ENCODE measurements at places on chromosomes 2 and 18.

DNA sequence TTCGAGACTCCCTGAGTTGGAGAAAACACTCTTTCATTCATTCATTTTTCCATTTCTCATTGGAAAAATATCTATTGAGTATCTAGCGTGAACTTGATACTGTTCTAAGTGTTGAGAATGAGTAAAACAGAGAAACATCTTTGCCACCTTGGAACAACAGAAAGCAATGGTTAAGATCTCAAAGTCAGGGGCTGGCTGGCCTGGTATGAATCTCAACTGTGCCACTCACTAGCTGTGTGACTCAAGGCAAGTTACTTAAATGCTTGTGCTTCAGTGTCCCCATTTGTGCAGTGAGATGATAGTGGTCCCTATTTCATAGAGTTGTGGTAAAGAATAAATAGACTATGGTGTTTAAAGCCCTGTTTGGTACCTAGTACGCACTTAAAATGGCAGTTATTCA, 415.2 kb downstream of the NBAS start:
- DNase-seq, result no peak

- no peak for DNase-seq
Observed at GRCh38 chr2:45688479-45689298, 37.2 kb downstream of the PRKCE start.

DNA sequence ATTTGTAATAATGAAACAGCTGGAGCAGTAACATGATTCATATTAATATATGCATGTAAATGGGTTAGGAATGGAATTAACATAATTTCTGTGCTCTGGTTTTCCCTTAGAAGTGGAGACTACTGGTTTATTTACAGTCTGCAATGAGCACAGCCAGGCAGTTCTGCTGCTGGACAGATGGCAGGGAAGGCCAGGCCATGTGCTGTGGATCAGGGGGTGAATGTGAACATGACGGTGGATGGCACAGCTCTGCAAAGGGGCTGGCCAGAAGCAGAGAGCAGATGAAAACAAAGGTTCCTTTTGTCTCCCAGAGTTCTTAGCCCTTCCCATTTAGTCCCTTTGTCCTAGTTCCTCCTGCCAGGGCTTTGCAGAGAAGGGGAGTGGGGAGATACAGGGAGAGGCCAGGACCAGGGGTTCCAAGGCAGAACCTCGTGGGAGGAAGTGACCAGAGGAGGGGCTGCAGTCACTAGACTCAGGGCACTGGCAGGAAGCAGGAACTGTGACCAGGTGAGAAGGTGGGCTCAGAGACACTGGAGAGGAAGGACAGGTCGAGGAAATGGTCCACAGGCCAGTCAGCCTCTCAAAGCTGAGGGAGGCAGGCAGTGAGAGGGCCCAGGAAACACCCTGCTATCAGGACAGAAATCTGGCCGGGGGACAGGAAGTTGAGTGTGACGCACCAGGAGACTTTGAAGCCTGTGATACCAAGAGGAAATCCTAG, 112.9 kb upstream of the ATP8B1 start:
- peak; percentile 29 for DNase-seq

DNA sequence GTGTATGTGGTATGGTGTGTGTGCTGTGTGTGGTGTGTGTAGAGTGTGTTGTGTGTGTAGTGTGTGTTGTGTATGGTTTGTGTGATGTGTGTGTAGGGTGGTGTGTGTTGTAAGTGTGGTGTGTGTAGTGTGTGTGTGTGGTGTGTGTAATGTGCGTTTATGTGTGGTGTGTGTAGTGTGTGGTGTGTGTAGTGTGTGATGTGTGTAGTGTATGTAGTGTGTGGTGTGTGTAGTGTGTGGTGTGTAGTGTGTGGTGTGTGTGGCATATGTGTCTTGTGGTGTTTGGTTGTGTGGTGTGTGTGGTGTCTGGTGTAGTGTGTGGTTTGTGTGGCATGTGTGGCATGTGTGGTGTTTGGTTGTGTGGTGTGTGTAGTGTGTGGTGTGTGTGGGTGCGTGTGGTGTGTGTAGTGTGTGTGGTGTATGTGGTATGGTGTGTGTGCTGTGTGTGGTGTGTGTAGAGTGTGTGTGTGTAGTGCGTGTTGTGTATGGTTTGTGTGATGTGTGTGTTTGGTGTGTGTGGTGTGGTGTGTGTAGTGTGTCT, 4.0 kb upstream of the RTP5 start:
- DNase-seq, result no peak

DNA sequence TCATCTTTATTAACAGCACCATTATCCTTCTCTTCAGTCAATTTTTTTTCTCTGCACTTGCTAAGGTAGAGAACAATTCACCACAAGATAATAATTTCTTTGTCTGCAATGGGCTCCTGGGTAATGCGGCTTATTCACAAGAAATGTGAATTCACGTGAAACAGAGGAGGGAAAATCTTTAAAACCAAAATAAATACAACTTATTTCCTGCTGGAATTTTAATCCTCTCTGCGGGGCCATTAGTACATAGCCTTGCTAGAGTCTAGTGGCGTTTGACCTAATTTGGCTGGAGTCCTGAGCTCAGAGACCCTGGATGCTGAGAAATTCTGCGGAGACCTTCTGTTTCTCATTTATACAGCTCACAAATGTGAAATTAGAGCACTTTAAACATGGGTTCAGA, 319.3 kb upstream of the MMADHC start:
- no peak for DNase-seq

- DNase-seq, result no peak
Observed at GRCh38 chr2:156539086-156539860, 103.1 kb downstream of the GPD2 start.

DNA sequence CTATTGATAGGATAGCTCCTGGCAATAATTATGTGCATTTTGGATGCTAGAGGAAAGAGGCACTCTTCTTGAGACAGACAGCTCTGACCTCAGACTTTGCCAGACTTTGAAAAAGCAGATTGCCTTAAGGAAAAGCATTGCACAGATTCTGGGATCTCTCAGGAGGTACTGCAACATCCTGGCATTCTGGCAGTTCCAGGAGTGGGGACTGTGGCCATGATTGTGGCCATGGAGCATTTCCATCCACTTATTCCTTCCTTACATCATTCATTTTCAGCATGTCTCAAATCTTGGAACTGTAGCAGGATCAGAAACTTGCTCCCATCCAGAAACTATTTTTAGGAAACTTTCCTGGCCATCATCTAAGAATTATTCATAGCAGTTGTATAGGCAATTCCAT, 144.9 kb upstream of the FOSL2 start:
- DNase-seq, result no peak

DNA sequence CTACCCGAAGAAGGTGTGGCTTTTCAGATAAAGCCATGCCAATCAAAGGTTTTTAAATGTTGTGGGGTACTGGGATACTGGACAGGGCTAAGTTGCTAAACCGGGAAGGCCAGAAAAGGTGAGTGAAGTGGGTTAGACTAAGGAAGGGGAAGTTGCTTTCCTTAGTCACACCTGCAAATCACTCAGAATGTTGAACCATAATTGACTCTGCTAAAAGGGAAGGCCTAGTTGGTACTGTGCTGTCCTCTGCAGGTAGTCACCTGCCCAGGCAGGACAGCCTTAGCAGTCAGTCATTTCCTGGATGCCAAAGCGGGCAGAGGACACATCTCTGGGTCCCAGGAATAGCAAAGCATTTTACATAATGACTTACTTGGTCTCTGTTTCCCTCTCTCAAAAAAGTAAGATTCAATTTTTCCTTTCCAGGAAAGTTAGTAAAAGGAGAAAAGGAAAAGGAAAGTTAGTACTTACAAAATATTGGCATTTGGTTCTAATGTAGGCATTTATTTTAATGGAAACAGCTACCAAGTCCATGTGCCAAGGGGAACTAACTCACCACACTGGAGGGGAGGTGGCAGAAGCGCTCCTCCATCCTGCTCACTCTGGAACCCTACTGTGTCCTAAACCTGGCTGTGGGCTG, 60.3 kb downstream of the RFTN2 start:
- no peak for DNase-seq

- DNase-seq, result no peak
Observed at GRCh38 chr2:157748371-157749142, 119.9 kb upstream of the ACVR1C start.

- no peak for DNase-seq
Observed at GRCh38 chr2:232454630-232455029, 1.3 kb upstream of the ALPI start.

- no peak for DNase-seq
Observed at GRCh38 chr2:74755386-74755785, 78.5 kb upstream of the HK2 start.

- peak; percentile 49 for DNase-seq
Observed at GRCh38 chr18:13471971-13472628, 253.5 kb downstream of the LDLRAD4 start.

- no peak for DNase-seq
Observed at GRCh38 chr2:145157741-145158591, 638.0 kb upstream of the ZEB2 start.

GRCh38 chr2:207224381-207224780, 58.6 kb upstream of the KLF7 start:
- no peak for DNase-seq

- no peak for DNase-seq
Observed at GRCh38 chr2:182426082-182426917, 536 bp downstream of the PDE1A start.

GRCh38 chr2:177332026-177332991, 60.3 kb upstream of the AGPS start:
- no peak for DNase-seq

DNA sequence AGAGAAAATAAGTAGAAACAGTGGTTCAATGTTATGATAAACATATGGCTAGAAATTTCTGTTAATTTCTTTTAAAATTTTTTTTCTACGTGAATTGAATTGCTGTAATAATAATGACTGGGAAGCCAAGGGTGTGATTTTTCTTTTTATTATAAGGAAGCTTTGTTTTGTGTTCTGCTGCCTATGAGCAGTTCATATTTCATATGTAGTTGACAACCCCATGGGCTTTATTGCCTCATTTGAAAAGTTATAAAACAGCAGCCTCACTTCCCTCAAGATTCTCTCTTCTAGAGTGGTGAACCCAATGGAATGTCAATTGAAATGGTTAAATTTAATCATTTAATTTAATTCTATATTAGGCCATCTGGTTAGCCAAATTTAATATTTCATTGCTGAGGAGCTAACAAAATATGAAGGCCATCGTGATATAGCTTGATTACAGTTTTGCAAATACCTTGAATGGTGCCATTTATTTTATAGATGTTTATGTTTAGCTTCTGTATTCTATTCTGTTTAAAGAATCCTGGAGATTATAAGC, 72.6 kb upstream of the DOCK10 start:
- no peak for DNase-seq

- DNase-seq, result no peak
Observed at GRCh38 chr2:201847481-201847880, 41.1 kb downstream of the CDK15 start.

DNA sequence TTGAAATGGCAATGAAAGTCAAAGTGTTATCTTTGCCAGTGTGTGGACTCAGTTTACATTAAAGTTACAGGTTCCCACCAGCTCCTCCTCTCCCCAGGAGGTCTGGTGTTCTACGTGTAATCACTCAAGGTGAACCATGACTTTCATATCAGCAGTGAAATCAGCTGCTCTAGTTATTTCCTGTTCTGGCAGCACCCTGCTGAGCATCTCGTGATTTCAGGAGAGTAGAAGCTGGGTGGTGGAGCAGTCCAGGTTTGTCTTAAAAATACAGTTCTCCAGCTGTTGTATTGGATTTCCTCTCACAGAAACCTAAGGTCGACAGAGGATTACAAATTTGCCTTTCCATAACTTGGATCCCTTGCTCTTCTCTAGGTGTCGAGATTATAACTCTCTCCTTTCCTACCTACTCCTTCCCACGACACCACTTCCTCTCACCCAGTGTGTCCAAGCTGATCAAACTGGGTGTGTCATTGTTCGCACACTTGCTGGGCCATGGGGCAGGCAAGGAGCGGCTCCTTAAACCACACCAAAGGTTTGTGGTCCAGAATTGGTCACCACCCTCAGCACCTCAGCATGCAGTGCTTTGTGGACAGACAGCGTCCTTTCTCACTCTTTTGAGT, 13.0 kb upstream of the ARHGAP25 start:
- DNase-seq, result no peak

GRCh38 chr2:112714836-112715631, 5.8 kb upstream of the NT5DC4 start:
- no peak for DNase-seq

DNA sequence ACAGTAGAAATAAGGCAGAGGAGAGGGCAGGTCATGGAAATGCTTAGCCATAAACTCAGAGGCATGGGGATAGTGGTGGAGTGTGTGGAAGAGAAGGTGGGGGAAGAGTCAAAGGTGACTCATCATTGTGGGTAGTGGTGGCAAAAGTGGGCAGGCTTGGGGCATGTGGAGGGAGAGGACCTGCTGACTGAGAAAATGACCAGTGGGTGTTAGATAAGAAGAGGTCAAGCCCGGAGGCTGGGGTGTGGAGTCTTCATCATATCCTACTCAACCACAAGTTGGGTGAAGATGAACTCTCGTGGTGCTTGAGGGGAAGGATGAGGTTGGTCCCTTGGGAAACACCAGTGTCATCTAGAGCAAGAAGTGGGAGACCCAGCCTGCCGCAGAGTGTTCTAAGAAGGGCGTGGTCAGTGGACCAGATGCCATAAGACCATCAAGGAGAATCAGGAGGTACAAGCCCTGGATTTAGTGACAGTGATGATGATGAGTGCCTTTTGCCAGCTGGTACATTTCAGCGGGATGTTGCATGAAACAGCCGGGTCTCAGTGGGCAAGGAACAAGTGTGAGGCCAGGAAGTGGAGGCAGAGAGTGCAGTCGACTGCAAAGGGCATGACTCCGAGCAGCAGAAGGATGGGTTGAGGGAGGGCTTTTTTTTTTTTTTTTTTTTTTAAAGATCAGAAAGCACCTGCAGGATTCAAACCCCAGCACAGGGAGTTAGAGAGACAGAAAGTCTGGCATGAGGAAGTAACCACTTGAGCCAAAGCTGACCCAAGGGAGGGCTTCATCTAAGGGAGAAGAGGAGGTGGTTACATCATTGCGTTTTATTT, 122.6 kb upstream of the SPRED2 start:
- DNase-seq, result no peak

DNA sequence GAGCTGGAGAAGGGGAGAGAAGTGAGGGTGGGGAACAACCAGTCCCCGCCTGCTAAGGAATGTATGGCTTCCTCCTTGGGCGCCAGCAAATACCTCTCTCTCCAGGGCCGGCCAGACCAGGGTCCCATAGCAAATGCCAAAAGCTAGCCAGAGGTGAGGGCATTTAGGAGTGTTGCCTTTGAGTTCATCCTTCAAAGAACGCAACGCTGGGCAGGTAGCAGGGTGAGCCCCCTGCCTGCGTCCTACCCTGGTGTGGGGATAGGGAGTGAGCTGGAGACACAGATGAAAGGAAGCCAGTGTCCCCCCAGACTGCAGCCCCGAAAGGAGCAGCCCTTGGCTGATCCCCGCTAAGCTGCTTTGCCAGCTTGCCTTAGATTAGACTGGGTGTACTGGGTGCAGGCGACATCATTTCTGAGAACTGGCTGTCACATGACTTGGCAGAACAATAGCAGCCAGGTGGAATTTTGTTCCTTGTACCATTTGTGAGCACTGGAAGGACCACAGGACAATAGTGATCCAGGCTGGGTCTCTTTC, 40.4 kb downstream of the KLHL29 start:
- no peak for DNase-seq

All from NCI-H1092 (cell line).